ENCODE measurements at places on chromosomes 3 and 15.

DNA sequence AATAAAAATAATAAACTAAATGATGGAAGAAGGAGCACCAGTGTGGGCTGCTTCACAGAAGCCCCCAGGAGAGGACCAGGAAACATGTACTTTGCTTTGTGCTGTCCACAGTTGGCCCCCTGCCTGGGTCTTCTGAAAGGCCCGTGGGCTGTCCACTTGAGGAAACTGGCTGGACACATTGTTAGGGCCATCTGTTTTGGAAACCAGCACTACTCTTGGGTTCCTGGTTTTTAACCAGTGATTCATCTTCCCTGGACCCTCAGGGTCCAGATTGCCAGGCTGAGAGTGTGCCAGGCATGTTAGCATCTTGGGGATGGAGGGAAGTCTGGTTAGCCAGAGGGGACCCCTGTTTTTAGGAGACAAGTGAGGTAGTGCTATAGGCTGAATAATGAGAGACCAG is 297.2 kb upstream of the C2CD4B start:
- no peak for DNase-seq

- DNase-seq, result no peak
Measured at GRCh38 chr3:71990545-71990944, 205.6 kb upstream of the PROK2 start.

- no peak for DNase-seq
Measured at GRCh38 chr3:57896031-57896430, 112.2 kb upstream of the FLNB start.

DNA sequence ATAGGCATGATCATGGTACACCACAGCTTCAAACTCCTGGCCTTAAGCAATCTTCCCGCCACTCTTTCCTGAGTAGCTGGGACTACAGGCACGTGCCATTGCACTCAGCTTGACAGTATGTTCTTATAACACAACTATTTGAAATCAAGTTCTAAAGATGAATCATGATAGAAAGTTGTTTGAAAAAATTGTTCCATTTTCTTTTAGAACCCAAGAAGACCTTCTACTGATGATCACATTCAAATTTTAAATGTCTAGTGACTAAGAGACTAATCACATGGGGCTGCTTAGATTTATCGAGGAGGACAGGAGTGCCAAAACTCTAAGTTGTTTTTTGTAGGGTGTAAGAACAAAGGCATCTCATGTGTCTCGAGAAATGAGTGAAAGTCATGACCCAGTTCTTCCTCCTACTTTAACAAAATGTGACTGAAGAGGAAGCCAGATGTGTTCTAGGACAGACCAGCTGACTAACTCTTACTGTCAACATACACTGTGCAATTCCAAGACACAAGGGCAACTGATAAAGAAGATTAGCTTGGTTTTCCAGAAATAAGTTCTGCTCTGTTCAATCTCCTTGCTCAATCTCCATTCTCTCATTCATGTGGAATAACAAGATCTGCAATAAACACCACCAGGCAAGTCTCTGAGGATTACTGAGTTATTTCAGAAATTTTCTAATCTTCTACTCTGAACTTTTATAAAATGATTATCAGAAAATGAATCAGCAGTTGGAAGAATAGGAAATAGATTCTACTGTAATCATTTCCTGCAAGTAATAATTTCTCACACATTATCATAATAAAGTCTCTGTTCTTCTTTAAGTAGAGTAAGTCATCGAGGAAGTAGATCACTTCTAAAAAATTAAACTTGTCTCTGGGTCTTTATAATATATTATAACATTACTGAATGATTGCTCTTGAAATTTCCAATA is 122.6 kb upstream of the CCNL1 start:
- no peak for DNase-seq

- DNase-seq, result no peak
Measured at GRCh38 chr3:185760550-185760949, 64.3 kb downstream of the IGF2BP2 start.

DNA sequence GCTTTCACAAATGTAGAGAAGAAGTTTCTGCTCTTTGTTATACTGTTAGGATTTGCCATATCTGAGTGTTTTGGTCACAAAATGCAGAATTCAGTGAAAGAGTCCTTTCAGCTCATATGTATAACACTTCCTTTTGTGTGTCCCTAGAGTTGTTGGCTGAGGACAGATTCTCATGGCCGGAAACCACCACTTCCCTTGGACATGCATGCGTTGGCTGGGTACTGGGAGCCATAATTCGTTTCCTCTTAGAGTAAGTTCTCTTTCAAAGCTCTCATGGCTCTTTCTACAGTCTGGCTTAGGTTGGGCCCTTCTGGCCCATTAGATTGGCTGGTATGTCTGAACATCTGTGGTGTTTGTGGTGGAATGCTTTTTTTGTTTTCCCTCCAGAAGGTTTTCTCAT is 298.5 kb downstream of the DIPK2A start:
- DNase-seq, result no peak

GRCh38 chr3:87309601-87310000 is 33.2 kb upstream of the POU1F1 start:
- DNase-seq, result no peak

- DNase-seq, result no peak
Measured at GRCh38 chr3:197281849-197282248, 16.6 kb downstream of the DLG1 start.

DNA sequence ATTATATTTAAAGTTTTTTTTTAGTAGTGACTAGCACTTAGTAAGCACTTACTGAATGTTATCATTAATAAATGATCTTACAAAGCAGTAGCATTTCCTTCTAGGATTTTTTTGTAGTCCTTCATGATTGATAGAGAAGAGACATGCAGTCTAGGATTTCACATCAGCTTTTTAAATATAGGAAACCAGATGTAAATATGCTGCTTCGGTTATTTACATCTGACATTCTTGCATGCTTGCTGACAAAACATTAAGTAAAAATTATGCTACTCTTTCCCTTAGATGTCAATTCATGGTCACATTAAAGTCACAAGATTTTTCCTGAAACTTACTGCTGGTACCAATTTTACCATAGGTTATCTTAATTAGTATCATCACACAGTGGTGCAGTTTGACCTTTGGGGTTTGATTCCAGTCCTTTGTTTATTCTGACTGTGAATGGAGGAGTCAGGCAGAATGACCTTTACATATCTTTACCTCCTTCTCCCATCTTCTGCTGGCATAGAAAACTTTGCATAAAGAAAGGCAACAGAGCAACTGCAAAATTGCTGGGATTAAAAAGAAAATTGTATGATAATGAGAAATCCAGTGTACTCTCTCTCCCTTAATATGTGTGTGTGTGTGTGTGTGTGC is 286.5 kb downstream of the LPP start:
- no peak for DNase-seq

- peak; percentile 27 for DNase-seq
Measured at GRCh38 chr15:91471468-91471867, 371.4 kb downstream of the SV2B start.

DNA sequence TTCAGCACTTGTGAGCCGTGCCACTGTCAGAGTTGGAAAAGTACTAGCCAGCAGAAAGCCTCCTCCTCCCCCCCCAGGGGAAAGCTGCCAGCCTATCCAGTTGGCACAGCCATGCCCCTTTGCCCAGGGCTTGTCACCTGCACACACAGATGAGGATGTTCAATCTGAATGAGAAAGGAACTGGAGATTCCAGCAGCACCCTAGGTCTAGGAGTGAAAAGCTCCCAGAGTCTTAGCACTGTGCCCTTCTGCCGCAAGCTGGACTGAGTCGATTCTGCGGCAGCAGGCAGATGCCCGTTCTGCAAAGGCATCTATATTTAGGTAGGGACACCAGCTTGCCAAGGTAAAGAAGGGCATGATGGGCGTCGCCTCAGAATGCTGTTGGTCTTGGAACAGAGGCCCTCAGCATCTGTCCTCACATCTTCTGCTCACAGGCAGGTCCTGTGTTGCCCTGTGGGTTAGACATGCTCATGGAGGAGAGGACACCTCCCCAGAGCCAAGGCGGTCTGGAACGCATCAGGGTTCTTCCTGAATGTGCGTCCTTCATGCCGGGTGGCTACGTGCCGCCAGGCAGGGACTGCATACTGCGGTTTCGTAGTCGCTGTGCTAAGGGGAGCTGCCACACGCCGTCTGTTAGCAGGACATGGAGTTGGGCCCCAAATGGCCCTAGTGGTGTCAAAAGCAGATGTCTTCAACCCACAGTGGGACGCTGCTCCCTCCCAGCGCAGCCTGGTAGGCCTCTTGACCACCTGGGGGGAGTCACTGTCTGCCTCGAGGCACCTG is 109.5 kb downstream of the VGLL4 start:
- no peak for DNase-seq

- no peak for DNase-seq
Measured at GRCh38 chr15:56959318-56959648, 40.8 kb downstream of the TCF12 start.

GRCh38 chr3:157753787-157754136 is 250.5 kb upstream of the VEPH1 start:
- no peak for DNase-seq

- no peak for DNase-seq
Measured at GRCh38 chr3:64987726-64988125, 299.9 kb upstream of the ADAMTS9 start.

DNA sequence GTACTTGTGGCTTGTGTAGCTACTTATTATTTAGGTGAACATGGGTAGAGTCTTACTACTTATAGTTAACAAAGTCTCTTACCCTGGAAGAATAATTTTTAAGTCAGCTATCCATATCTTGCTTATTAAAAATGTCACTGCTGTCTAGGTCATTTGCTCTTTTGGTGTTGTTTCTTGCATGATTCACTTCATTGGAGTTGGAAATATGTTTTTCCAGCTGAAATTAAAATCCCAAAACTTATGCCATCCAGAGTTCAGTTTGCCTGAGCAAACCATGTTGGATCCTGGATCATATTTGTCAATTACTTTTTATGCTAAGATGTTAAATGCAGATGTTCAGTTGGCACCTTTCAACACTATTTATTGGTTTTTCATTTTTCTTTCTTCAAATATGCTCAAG is 421.0 kb upstream of the RBMS3 start:
- no peak for DNase-seq

GRCh38 chr3:179943117-179943880 is 93.4 kb downstream of the PEX5L start:
- DNase-seq, result no peak

- no peak for DNase-seq
Measured at GRCh38 chr3:64224826-64225610, at the start of gene PRICKLE2. PRICKLE2 (minus strand) TSS chr3:64225466; CDS start chr3:64198927, 26,539 bp downstream.

- no peak for DNase-seq
Measured at GRCh38 chr3:74906181-74906580, 291.7 kb upstream of the CNTN3 start.

- no peak for DNase-seq
Measured at GRCh38 chr15:65355173-65355987, 22.4 kb downstream of the IGDCC3 start.

- DNase-seq, result no peak
Measured at GRCh38 chr15:42148808-42149492, 7.5 kb downstream of the PLA2G4F start.

GRCh38 chr15:52163321-52164190 is 27.6 kb downstream of the GNB5 start:
- no peak for DNase-seq

- no peak for DNase-seq
Measured at GRCh38 chr3:134393074-134393473, 18.8 kb upstream of the AMOTL2 start.

GRCh38 chr3:160675566-160676124 is 1.3 kb upstream of the ARL14 start:
- DNase-seq, result no peak

GRCh38 chr3:24299806-24300626 is 194.6 kb downstream of the THRB start:
- DNase-seq, result no peak

DNA sequence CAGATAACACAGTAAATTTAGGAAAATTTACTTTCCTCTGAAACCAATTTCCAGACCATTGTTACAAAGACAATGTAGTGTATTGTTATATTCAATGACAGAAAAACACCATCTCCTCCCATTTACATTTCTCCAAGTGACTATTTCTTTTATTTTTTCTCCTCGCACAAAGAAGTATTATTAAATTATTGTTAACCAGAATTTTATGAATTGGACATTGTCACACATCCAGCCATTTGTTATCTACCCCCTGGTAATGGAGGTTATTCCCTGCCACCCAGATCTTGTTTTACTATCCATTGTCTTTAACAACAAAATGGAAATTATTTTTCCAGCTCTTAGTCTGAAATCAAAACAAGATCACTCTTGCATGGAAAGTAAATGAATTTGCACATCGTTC is 511.3 kb downstream of the FGF12 start:
- DNase-seq, result no peak

- peak; percentile 15 for DNase-seq
Measured at GRCh38 chr15:58568157-58568571, 136.4 kb downstream of the LIPC start.

GRCh38 chr3:185958626-185959025 is 20.8 kb upstream of the TRA2B start:
- DNase-seq, result no peak

- DNase-seq, result no peak
Measured at GRCh38 chr3:132261506-132261905, 55.7 kb upstream of the ACP3 start.

GRCh38 chr3:33058765-33059164 is 38.2 kb downstream of the GLB1 start:
- DNase-seq, result no peak

DNA sequence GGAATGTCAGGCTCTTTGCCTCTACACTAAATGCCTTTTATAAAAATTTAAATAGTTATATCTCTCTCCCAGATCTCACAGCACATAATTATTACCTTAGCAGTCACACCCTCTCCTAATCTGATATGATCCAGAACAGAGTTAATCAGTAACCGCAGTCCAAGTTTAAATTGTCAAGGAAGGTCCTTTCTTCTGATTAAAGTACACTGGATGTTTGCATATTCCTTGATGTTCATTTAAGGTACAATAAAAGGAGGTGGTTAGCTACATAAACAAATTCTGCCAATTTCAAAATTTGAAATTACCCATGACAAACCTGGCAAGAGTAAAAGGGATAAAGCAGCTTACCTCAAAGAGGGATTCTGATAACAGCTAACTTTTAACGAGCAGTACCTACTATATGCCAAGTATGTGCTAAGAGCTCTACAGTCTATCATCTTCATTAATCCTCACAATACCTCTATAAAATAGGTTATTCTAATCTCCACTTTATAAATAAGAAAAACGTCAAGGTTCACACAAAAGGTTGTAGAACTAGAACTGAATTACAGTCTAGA is 4.3 kb downstream of the GOLIM4 start:
- DNase-seq, result no peak

DNA sequence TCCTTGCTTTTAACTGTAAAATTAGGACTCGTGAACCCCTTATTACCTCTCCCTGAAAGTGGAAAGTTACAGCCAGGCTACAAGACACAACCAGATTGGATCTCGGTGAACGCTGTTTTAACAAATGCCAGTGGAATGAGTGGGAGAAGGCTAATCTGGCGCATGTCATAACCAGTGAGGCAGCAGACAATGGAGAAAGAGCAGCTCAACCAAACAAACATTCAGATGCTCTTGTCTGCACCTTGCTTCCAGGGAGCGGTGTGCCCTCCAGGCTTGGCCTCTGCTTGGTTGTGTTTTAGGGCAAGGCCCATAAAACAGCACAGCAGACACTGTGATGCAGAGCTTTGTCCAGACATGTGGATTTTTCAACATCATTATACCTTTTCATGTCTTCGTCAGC is 45.9 kb upstream of the ATP1B3 start:
- DNase-seq, result no peak

Data from CD4-positive, alpha-beta T cell treated with Interleukin-2 at 100 ng/mL for 4 hours (primary cell).